ENCODE measurements at places on chromosomes 5 and 9.

DNA sequence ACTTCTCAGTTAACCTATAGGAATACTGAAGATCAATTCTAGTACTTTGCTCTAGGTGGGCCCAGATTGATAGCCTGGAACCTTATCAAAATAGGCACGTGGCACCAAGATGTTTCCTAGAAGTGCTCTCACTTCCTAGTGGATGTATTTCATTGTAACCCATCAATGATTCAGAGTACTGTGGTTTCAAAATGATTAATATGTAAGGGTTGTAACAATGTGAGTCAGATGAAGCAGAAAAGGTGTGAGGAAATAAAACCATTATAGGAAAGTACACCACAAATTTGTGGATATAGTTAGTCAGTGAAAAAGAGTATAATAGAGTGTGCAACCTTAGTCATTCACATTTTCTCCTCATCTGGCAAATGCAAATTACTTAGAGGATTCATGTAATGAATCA lies 177.3 kb upstream of the FST start:
- DNase-seq: no peak

GRCh38 chr5:119070578-119070827 lies 384 bp upstream of the DMXL1 start:
- DNase-seq: no peak

- no peak for DNase-seq
These were observed 38.8 kb downstream of the PCA3 start for GRCh38 chr9:76803083-76803482.

GRCh38 chr5:143152445-143152844 lies 251.0 kb downstream of the NR3C1 start:
- DNase-seq: no peak

DNA sequence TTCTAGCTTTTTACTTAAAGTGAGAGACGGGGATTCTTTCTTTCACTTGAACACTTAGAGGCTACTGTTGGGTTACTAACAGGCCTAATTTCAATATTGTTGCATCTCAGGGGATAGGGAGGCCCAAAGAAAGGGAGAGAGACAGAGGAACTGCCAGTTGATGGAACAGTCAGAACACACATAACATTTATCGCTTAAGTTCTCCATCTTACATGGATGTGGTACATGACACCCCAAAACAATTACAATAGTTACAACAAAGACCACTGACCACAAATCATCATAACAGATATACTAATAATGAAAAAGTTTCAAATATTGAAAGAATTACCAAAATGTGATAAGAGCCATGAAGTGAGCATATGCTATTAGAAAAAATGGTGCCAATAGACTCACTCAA lies 4.3 kb upstream of the RIC1 start:
- no peak for DNase-seq

- no peak for DNase-seq
These were observed at the start of gene OR1N1 for GRCh38 chr9:122527193-122527592. Gene OR1N1, minus strand, starts transcription at chr9:122527293. Its CDS starts 0 bp downstream, at chr9:122527293.

DNA sequence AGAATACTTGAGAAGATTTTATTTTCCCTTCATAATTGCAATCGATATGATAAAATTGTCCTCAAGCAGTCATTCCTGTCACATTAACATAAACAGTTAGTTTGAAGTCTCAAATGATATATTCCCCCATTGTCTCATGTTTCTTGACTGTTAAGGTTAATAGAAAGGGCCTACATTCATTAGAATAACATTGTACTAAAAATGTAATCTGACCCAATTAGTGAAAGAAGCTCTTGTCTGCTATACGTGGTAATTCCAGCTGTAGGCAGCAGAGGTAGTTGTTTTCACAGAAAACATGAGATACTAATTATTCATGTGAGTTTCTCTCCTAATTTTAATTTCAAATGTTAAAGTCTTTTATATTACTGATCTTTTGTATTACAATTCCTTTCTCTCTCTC lies 25.9 kb upstream of the AP3B1 start:
- DNase-seq: no peak

DNA sequence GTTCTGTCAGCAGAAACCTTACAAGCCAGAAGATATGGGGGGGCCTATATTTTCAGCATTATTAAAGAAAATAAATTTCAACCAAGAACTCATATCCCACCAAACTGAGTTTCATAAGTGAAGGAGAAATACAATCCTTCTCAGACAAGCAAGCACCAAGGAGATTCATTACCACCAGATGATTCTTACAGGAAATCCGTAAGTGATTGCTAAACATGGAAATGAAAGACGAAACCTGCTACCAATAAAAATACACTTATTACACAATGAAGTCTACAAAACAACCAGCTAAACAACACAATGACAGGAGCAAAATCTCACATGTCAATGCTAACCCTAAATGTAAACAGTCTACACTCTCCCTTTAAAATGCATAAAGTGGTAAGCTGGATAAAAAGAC lies 17.8 kb upstream of the C9orf72 start:
- no peak for DNase-seq

GRCh38 chr9:126799034-126799433 lies 5.8 kb upstream of the ZBTB43 start:
- DNase-seq: no peak

GRCh38 chr5:1704676-1705075 lies 95.0 kb downstream of the MRPL36 start:
- no peak for DNase-seq

DNA sequence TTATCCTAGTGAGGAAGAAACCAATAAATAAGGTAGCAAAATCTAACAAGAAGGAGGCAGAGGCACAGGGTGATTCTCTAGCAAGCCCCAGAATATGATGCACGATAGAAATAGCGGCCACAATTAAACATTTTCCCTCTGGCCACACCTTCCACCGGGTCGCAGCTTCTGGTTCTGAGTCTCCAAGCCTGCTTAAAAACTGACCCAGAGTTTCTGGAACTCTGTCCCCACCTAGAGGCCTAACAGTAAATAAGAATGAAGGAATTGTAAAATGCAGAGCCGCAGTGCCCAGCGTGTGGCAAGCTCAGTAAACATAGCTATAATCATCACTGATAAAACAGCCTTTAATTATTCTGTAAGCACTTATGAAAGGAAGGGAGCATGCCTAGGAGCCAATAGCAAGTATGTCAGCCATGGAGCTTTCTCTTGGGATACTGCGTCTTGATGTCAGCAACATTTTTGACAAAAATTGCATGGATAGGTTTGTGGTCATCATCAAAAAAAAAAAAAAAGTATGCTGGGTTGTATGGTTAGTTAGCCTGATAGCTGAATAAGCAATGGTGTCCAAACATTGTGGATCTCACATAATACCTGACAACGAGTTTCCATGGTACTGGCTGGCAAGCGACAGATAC lies 465.5 kb downstream of the DNAH5 start:
- peak; percentile 17 for DNase-seq

DNA sequence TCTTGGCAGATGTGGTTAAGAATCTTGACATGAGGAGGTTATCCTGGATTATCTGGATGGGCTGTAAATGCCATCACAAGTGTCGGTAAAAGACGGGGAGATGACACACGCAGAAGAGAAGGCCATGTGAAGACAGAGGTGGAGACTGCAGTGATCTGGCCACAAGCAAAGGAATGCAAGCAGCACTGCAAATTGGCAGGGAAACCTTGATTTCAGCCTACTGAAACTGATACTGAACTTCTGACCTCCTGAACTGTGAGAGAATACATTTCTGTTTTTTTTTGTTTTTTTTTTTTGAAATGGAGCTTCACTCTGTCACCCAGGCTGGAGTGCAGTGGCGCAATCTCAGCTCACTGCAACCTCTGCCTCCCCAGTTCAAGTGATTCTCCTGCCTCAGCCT lies 92.4 kb upstream of the NFIL3 start:
- DNase-seq: no peak

GRCh38 chr5:167525004-167525403 lies 766.4 kb upstream of the WWC1 start:
- no peak for DNase-seq

DNA sequence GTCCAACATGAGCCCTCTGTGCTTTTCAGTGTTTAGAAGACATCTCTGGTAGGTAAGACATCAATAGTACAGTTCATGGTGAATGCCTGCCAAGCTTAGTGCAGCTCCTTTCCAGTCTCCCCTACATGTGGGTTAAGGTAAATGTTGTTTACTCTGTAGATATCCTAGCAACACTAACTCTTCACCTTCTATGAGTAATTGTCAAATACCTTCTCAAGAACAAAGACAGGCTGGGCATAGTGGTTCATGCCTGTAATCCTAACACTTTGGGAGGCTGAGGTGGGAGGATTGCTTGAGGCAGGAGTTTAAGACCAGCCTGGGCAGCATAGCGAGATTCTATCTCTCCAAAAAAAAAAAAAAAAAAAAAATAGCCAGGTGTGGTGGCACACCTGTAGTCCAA lies 18.7 kb upstream of the RASGRF2 start:
- DNase-seq: no peak

DNA sequence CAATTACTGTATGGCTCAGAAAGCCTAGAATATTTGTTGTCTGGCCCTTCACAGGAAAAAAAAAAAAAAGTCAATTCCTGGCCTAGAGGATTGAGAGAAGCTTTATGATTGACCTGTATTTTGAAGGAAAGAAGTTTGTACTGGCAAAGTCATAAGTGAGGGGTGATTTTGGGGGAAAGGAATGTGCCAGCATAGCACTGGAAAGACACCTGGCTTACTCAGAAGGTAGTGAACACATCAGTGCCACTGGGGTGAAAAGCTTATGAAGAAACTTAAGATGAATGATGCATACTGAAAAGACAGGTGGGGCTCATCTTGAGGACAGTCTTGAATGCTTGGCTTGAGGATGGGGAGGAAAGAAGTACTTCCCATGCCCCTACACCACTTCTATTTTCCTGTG lies 127.9 kb upstream of the RASA1 start:
- no peak for DNase-seq

- DNase-seq: no peak
These were observed 66.1 kb upstream of the SMC5 start for GRCh38 chr9:70192707-70193106.

DNA sequence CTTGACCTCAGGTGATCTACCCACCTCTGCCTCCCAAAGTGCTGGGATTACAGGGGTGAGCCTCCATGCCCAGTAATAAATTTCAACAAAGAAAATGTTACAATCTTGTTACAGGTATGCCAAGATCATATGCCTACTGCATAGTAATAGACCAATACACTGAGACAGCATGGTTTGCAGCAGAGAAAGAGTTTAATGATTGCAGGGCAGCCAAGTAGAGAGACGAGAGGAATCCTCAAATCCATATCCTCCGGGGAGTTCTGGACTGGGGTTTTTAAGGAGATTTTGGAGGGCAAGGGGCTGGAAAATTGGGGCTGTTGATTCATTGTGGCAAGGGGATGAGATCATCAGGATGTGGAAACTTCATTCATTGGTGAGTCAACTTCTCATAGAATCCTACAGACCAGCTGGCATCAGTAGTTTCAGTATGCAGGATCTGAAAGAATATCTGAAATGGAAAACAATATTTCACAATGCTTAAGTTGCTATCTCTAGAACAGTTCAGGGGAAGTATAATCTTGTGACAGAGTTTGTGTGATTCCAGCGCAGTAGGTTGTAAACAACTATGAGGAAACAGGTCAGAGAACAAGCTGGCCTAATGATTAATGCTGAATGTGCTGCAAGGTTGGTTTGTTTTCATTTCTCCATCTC lies 14.8 kb upstream of the TUT7 start:
- DNase-seq: no peak

GRCh38 chr9:2362150-2362549 lies 259.4 kb upstream of the VLDLR start:
- no peak for DNase-seq

DNA sequence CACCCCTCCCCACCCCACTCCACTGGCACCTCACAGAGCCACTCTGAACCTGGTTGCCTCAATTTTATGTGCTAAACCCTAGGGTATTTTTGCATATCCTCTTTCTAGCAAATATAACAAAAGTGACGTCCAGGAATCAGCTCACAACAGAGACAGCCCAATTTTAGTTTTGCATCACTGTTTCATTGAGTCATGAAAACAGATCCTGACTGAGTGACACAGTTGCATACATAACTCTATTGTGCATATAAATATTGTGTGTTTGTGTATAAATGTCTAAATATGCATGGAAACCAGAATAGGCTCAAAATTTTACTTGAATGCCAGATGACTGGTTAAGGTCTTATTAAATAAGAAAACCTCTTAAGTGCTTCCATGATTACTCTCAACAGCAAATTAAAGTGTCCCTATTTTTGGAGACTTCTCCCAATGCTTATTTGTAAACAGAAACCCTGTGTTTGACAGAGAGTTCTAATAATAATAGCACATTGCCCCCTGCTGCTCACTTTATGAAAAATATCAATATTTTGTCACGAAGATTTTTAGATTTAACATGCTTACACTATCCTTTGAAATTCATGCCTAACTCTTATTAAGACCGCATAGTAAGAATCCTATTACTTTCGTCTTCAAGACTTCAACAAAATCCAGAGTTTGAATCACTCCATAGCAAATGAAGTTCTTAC lies 75.5 kb upstream of the PRRC1 start:
- DNase-seq: no peak

GRCh38 chr9:73114958-73115357 lies 36.7 kb upstream of the ANXA1 start:
- no peak for DNase-seq

DNA sequence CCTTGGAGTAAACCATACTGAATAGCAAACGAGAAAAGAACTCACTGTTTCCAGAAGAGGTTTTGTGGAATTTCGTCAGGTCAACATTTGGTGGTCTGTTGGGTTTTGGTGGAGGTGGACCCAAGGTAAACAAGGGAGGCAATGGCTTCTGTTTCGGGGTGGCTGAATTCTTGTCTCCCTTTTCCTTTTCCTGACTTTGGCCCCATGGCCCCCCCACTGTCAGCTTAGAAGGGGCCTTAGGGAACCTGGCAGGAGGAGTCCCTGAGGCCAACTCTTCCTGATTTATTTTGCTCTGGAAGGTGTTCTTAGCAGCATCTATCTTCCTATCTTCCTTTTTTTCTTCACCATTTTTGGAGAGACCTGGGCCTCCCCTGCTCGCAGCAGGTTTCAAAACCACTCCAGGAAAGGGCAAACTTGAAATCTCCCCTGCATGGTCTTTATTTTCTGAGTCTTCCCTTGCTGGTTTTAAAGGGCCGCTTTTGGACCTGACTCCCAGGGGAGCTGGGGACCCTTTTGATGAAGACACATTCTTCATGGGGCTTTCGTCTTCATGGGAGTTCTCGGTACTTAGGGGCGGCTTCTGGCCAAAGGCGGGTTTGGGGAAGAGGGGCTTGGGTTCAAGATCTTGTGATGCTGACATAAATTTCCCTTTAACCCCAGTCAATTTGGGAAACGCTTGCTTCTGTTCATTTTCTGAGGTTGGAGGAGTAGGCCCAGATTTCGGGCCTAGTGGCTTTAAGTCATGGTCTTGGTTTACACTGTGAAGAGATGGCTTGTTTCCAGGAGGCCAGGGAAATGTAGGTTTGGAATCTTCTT lies 17.4 kb downstream of the FYB1 start:
- no peak for DNase-seq

DNA sequence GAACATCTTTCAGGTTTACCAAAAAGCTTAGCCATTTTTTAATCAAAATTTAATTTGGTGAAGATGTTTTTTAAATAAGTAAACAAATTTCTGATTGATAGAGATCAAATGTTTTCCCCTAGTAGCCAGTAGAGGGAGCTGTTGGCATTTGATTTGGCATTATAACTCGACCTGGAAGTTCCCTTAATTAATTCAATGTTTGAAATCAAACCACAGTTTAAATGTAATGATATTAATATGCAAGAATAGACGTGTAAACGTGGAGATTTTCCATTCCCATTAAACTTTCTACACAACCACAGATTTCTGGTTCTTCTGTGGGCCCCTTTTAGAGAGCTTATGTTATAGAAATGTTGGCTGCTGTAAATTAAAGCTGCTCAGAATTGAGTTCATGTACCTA lies 148.1 kb upstream of the MPDZ start:
- no peak for DNase-seq

GRCh38 chr9:19381656-19382055 lies 1.6 kb upstream of the RPS6 start:
- DNase-seq: no peak

- DNase-seq: no peak
These were observed 34.7 kb downstream of the FBXO10 start for GRCh38 chr9:37541465-37541864.

All from H1 (cell line).